ENCODE measurements at places on chromosomes 1 and 21.

DNA sequence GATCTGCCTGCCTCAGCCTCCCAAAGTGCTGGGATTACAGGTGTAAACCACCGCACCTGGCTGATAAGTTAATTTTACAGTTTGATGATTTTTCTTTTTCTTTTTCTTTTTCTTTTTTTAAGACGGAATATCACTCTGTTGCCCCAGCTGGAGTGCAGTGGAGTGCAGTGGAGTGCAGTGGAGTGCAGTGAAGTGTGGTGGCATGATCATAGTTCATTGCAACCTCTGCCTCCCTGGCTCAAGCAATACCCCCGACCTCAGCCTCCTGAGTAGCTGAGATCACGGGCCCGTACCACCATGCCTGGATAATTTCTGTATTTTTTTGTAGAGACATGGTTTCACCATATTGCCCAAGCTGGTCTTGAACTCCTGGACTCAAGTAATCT, 84.4 kb upstream of the CXADR start:
- DNase-seq = no peak

DNA sequence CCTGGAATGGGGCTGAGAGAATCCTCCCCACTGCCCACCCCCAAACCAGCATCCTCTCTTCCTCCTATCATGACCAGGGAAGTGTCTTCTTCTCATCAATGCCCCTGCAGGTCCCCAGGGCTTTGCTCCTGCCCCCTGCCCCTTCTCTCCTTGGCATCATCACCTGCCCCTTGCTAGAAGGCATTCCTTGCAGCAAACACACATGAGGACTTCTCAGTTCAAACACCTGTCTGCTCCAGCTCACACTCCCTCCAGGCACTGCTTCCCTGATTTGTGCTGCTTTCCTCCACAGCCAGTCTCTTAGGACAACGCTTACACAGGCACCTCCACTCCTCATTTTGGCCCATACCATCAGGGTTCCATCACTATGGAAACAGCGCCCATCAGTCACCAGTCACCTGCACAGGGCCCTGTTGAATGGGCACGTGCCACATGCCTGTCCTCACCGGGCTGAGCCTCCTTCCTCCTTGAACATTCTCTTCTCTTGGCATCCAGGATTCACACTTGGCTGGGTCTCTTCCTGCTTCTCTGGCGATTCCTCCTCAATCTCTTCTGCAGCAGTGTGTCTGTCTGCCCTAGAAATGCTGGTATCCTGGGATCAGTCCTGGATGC, 81.9 kb upstream of the EDN2 start:
- DNase-seq = no peak

DNA sequence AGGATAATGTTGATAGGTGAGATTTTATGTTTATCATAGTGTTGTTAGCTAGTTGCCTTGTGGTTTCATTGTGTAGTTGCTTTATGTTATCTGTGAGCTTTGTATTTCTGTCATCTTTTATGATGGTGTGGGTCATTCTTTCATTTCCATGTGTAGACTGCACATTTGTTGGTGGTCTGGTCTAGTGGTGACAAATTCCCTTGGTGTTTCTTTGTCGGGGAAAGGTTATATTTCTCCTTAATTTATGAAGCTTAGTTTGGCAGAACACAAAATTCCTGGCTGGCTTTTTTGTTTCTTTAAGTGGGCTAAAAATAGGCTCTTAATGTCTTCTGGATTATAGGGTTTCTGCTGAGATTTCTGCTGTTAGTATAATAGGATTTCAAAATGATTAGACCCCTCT, 347.2 kb upstream of the ADAMTS5 start:
- no peak for DNase-seq

DNA sequence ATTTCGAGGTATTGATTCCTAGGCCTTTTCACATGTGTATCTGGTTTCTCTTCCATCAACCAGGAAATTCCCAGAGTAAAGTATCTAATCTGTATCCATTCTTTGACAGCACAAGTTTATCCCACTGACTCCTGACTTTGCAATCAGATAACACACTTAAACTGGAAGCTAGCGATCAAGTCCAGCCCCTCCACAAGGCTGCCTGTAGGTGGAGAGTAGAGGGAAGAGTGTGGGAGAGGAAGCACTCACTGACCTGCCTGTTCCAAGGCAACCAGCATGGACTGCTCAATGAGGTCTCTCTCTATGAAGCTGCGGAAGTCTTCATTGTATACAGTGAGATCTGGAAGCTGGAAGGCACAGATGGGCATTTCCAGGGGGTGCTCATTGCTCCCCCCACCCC, 30.4 kb upstream of the MTMR11 start:
- no peak for DNase-seq

- no peak for DNase-seq
Observed at GRCh38 chr1:180912211-180912800, 391 bp upstream of the KIAA1614 start.

- DNase-seq = no peak
Observed at GRCh38 chr1:187471555-187471954, 642.8 kb downstream of the PLA2G4A start.

DNA sequence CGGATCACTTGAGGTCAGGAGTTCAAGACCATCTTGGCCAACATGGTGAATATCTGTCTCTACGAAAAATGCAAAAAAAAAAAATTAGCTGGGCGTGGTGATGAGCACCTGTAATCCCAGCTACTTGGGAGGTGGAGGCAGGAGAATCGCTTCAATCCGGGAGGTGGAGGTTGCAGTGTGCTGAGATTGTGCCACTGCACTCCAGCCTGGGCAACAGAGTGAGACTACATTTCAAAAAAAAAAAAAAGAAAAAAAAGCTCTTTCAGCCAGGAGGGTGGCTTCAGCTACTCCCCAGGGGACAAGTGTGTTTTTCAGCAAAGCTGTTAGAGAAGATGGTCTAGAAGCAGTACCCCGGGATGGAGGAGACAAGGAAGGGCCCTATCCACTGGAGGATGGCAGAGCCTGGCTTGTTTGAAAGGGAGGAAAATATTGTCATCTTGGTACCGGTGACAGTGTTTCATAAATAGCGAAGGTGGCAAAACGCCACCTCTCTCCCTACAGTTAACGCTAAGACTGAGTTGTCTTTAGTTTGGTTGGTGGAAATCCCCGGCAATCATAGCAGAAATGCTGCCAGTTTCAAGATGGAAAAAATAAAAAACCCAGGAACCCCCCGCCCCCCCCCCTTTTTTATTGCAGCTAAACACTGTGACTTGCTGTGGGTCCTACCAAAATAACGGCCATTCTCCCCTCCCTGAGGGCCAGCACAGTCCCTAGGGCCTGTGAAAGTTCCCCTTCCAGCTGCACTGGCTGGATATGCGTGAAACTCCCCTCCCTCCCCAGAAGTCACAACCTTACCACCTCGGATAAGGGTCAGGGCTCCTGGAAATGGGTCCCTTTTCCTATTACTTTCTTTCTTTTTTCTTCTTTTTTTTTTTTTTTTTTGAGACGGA, 3.5 kb downstream of the PIK3CD start:
- DNase-seq = peak; percentile 47

- DNase-seq = no peak
Observed at GRCh38 chr1:216207154-216207553, 216.1 kb downstream of the USH2A start.

- DNase-seq = no peak
Observed at GRCh38 chr1:59486615-59487014, 189.7 kb downstream of the FGGY start.

DNA sequence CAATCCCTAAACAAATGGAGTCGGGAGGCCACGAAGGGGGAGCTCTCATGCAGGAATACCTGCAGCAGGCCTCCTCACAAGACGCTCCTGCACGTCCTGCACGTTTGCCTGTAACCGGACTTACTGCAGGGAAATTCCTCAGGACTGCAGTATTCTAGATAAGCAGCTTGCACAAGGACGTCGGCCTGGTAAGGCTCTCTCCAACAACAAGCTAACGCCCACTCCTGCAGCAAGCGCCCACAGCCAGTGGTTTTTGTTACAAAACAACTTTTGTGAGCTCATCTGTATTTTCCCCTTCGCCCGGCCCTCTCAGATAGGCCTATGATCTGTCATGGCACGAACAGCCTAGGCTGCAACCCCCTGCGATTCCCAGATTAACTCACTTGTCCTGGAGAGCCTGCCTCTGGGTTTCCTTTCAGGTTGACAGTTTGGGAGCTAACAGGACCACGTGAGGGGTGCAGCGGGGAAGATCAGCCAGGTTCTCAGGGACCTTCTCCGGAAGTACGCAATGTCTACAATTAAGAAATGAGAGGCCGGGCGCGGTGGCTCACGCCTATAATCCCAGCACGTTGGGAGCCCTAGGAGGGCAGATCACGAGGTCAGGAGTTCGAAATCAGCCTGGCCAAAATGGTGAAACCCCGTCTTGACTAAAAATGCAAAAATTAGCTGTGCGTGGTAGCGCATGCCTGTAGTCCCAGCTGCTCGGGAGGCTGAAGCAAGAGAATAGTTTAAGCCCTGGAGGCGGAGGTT, 921 bp upstream of the MIB2 start:
- no peak for DNase-seq

DNA sequence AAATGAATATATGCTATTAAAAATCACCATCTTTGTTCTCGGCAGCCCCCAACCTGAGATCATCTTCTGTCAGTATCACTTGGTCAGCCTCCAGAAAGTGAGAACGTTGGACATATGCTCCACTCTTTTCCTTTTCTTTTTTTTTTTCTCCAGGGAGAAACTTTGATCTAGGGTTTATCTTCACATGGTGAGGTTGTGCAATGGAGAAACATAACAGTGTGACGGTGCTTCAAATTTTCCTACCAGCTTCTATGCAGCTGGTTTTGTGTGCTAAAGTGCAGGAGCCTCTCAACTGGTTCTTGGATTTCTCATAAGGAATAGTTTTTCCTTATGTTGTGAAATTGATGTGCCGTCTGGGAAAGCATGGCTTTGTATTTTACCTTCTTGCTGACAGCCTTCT, 1202.9 kb downstream of the NCAM2 start:
- DNase-seq = no peak

DNA sequence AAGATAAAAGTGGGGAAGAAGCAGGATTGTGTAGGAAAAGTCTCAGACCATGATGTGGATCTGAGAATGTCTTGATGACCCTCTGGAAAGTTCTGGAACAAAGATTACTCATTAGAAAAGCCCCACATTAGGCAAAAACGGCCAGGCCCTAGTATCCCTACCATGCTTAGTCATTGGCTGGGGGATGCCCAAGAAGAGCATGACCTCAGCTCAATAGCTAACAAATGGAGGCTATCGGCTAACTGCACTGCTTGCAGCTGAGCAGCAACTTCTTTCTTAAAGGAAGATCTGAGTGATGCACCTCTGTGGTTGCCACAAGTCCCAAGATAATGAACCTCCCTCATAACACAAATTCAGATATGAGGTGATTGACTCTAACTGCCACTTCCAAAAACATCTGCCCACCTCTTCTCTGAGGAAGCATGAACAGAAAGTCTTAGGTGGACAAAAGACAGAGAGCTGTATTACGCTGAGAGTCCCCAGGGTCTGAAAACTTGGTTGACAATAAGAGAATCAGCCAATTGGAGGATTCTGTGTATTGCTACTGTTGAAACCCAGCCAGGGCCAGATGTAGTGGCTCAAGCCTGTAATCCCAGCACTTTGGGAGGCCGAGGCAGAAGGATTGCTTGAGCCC, 64.6 kb upstream of the AK4 start:
- DNase-seq = no peak

- no peak for DNase-seq
Observed at GRCh38 chr1:108049178-108049819, 84.3 kb upstream of the VAV3 start.

GRCh38 chr1:30085811-30086770, 637.3 kb downstream of the MATN1 start:
- no peak for DNase-seq

DNA sequence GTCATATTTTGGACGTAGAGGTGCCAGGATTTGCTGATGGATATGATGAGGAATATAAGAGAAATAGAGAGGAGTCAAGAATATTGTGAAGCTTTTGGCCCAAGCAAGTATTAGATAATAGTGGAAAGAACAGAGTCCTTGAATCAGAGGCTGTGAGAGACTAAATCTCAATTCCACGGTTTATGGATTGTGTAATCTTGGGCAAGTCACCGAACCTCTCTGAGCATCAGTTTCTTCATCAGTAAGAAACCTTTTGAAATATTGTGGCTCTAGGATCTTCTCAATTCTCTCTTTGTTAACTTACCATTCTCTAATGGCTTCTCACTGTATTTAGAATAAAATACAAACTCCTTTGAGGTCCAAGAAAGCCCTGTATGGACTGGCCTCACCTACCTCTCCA, 77.6 kb downstream of the RPS6KA1 start:
- DNase-seq = no peak
